Activated T-helper 1 cell treated with anti-CD3 and anti-CD28 coated beads, Interleukin-2, amount 50 U/mL, for 16 hours (primary cell): ENCODE measurements at places on chromosomes 5 and 9.

DNA sequence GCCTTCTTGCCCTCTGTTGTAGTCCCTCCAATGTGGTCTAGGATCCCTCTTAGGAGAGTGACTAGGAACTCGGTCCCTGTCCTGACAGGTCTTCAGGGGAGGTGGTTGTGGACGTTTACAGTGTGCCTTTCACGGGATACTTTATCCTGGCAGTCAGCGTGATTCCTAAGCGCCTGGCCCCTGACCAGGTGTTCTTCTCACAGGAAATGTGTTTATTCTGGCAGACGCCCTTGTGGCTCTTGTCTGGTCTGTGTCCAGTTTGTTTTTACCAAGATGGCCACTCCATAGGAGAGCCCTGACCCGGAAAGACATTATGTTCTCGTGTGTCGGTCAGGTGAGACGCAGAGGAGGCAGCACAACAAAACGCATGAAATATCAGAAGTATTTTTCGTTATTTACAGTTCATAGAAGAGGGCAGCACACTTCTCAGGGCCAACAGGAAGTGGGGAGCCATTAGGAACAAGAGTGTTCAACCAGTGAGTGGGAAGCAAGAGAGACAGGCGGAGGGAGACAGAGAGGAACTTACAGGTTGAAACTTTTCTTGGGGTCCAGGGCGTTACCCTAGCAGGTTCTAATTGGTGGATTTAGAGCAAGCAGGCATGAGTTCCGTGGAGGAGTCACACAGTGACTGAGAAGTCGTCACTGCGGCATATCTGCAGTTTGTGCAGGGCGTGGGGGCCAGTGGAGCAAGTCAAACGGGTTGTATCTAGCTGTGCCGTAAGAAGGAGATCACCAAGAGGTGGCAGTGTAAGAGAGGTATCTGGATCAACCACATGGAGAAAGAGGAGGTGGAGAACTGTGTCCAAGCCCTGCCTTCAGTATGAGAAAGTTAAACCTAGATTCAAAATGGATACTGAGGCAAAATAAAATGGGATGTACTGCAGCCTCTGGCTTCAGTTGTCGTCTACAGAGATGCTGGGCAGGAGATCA is 412.9 kb downstream of the ZSWIM6 start:
- DNase-seq = no peak

DNA sequence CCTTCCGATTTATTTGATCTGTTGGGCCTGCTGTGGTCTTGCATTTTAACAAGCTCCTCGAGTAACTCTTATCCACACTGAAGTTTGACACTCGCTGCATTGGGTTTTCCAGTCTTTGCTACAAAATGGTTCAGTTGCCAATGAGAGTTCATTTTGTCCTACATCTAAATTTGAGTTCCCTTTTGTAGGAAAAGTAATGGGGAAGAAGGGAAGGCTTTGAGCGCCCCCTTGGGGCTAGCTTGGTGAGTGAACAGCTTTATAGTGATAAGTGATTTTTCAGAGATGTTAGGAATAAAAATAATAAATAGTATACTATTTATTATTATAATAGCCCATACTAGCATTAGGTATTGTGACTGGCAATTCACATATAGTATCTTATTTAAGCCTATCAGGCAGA is 89.9 kb upstream of the GNAQ start:
- peak; percentile 20 for DNase-seq

DNA sequence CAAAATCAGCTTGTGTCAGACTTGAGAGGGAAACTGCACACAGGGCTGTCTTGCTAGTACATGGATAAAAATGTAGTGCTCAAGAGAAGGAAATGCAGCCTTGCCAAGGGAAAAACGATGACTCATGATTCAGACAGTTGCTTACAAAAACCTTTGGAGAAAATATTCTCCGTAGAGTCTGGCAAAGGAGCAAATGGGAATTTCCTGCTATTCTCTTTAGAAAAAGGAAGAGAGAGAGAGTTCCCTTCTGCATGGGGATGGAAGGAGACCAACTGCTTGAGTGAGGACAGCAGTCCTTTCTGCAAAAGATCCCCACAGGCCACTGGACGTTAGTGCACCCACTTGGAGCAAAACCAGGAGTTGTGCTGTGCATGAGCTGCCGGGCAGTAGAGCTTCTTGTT is 7.6 kb downstream of the IFNB1 start:
- DNase-seq = no peak

- peak; percentile 2 for DNase-seq
Measured at GRCh38 chr5:174793684-174794328, 69.4 kb downstream of the MSX2 start.

- DNase-seq = no peak
Measured at GRCh38 chr5:18483451-18483850, 849.2 kb downstream of the TAF11L14 start.

DNA sequence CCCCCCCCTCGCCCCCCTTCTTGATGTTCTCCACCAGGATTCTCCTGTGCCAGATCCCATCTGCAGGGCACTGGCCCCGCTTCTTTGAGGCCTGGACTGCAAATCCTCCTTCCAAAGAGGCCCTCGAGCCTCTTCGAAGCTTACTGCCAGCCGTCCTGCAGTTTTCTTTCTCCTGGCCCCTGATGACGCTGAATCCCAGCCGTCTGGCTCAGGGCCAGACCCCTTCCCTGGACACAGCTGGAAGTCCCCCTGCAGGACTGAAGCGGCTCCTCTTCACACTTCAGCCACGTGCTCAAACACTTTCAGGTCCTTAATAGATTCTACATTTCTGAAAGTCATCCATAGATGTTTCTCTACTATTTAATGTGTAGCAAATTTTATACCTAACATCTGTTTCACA is 121.5 kb downstream of the EHMT1 start:
- DNase-seq = no peak

DNA sequence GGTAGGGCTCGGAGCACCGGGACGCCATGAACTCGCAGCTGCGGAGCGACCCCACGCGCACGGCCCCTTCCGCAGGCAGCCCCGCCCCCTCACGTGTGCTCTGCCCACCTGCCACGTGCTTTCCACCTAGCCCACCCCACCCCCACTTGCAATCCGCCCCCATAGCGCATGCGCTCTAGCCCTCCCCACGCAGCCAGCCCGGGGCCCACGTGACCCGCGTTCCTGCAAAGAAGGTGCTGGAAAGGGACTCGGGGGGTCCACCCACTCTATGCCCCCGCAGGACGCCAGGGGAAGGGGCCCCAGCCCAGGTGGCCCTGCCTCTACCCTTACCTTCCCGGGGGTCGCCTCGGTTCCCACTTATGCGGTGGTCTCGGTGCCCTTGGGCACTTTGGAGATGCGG is at the start of gene SOHLH1:
TSS of gene SOHLH1 (minus strand) at position 42 of the 400 bp plus-strand sequence. CDS start at position 28, 14 bp downstream.
- DNase-seq = no peak

GRCh38 chr9:18114559-18115475 is 359.1 kb upstream of the ADAMTSL1 start:
- DNase-seq = no peak

GRCh38 chr5:83721953-83722901 is 1.6 kb upstream of the HAPLN1 start:
- no peak for DNase-seq

DNA sequence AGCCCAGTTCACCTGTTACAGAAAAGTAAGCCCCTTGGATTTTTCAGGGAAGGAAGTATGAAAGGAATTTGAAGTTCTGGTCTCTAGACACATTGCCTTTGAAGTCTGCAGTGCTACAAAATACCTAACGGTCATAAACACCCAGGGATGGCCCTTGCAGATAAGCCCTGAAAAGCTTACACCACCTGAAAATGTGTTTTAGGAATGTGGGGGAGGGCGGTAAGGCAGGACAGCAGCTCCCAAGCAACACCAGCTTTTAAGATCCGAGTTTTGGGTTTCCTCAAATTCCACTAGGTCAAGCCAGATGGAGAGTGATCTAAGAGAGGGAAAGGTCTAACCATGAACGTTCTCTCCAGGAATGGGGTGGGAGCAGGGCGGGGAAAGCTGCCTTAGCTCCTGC is 114.1 kb upstream of the PANK3 start:
- no peak for DNase-seq

GRCh38 chr5:62771341-62771740 is 192.7 kb downstream of the LRRC70 start:
- DNase-seq = no peak

DNA sequence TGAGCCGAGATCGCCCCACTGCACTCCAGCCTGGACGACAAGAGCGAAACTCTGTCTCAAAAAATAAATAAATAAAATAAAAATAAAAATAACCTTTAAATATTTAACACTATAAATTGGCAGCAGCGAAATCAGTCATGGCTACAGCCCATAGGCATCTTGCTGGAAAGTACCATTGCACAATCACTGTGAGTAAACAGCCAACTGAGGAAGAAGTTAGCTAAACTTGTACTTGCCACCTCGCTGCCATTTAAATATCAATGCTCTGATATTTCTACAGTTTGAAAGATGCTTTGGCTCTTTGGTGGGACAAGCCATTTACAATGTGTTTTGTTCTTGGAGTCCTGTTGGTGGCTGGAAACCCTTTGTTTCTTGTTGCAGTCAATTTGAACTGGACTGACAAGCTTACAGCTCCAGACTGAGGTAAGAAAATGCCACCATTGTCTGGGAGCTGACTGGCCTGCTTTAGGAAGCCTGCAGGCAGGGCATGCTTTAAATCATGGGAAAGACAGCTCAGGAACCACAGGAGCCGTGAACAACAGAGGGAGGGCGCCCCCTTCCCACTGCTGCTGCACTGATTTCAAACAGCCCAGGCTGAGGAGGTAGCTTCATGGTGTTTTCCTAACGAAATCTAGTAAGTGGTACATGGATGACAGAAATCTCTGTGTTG is 322.8 kb upstream of the RFX3 start:
- DNase-seq = no peak

DNA sequence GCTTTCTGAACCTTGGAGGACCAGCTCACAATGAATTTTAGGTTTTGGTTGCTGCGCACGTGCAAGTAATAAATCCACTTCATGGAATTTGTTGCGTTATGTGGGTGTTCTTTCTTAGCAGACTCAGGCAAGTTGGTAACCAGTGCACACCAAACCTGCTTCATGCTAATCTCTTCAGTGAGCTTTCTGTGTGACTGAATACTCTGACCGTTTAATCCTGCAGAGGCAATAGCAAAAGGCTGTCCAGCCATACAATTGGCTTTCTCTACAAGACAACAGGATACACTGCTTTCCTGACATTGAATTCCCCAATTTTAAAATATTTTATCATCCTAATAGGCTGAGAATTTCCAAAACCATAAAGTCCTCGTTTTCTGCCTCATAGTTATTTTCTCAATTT is 10.3 kb downstream of the UGT3A2 start:
- DNase-seq = no peak

- no peak for DNase-seq
Measured at GRCh38 chr9:117135501-117136098, 279.3 kb downstream of the ASTN2 start.

- DNase-seq = no peak
Measured at GRCh38 chr9:69443178-69443577, 118.2 kb downstream of the ENTREP1 start.

DNA sequence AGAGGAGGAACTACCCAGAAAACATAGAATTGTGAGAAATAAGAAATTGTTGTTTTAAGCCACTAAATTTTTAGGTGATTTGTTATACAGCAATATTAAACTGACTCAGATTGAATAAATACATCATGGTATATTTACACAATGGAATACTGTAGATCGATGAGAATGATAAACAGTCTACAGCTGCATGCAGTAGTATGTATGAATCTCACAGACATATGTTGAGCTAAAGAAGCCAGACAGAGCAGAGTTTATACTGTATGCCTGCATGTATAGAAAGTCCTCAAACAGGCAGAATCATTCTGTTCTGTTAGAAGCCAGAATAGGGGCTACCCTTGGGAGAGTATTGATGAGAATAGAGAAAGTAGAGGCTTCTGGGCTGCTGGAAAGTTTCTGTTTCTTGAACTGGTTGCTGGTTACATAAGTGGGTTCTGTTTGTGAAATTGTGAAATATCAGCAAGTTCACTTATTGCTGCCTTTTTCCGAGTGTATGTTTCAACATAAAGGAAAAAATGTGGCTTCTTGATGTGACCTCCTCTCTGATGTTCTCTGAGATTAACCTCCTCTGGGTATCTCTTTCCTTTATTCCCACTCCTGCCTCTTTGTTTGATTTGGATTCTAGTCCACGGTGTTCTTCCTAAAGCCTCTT is 9.6 kb downstream of the KIAA1958 start:
- DNase-seq = no peak

DNA sequence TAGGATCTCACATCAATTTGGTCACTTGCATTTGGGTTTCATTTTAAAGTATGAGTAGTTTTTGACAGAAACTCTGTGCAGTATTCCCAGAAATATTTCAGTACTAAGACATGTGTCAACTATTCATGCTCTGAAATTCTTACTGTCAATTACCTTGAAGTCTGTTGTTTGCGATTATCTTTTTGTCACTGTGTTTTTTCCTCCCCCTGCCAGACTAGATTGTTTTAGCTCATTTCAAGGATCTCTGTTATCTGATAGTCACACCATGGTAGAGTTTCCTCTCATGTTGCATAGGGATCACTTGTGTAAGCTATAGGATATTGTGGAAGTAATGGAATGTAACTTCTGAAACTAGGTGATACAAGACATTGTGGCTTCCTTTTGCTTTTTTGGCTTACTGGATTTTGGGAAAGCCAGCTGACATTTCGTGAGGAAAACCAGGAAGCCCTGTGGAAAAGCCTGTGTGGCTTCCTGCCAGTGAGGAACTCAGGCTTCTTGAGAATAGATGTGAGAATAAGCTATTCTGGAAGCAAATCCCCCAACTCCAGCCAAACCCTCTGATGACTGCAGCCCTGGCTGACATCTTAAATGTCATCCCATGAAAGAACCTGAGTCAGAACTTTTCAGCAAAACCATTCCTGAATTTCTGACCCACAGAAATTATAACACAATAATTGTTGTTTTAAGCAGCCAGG is 122.2 kb downstream of the FGF10 start:
- DNase-seq = no peak

GRCh38 chr9:93533863-93534262 is 42.5 kb upstream of the PHF2 start:
- DNase-seq = no peak

DNA sequence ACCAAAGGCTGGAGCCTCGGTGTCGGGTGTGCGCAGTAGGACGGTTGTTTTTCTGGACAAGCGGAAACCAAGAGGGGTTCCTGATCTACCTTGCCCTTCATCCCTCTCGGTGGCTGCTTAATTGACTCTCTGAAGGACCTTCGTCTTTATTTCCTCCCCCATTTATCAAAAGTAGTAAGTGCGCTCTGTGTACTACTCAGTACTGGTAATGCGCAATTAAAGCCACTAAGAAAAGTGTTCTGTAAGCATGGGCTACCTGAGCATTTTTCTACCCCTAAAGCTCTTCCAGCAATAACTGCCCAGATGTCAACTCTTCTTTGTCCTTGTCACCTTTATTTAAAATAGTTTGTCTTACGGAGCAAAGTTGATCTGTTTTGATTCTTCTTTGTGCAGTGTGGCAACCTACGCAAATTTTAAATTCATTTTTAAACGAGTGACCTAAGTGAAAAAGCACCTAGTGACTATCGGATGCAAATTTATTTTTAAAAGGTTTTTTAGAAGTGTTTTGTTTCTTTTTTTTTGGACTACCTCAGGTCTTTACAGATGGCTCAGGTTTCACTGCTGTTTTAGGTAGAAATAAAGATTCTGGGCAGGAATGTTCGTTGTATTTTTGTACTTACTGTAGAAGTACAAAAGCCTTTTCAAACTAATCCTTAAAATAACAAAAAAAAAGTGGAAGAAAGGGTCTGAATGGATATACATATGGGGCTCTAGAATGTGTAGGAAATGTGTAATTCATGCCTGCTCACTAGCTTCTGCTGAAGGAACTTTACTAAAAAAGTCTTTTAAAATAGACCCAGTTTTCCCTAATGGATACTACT is 2.0 kb downstream of the JMY start:
- no peak for DNase-seq

- no peak for DNase-seq
Measured at GRCh38 chr9:89314955-89315354, 3.3 kb upstream of the SECISBP2 start.

GRCh38 chr9:71541436-71541835 is 226.9 kb downstream of the CEMIP2 start:
- DNase-seq = no peak
